Mesothelial cell of epicardium (in vitro differentiated cells): ENCODE measurements at places on chromosomes 1 and 21.

- DNase-seq: no peak
Measured at GRCh38 chr1:205775717-205776056, 405 bp upstream of the RAB29 start.

GRCh38 chr1:46394872-46395465, 852 bp downstream of the FAAH start:
- no peak for DNase-seq

DNA sequence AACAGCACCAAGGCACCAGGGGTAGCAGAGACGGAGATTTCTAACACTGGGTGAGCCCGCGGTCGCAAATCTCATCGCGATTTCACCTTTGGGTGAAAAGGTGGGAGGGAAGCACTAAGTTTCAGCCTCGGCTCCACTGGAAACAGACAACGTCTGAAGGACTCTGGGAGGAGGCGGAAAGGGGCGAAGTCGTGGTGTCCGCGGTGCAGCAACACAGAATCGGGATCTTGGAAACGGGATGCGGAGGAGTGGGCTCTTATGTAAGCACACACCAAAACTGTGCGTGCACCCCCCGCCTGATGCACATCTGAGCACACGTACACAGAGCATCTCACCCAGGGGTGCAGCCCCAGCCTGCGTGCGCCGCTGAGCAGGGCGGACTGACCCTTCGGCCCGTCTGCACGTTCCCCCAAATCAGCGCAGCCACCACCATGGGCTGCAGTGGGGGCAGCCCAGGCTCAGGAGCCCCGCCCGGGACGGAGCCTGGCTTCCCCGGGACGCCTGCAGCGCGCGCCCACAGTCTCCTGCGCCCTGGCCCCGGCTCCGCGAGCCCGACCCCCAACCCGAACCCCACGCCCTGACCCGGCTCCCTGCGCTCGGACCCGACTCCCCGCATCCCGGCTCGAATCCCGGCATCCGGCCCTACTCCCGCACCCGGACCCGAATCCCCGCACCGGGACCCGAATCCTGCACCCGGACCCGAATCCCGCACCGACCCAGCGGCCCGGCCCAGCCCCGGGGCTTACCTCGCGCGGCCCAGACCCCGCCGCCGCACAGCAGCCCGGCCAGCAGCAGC, 670 bp downstream of the CLSTN1 start:
- DNase-seq: no peak

- no peak for DNase-seq
Measured at GRCh38 chr1:169309178-169310166, 58.1 kb downstream of the NME7 start.

DNA sequence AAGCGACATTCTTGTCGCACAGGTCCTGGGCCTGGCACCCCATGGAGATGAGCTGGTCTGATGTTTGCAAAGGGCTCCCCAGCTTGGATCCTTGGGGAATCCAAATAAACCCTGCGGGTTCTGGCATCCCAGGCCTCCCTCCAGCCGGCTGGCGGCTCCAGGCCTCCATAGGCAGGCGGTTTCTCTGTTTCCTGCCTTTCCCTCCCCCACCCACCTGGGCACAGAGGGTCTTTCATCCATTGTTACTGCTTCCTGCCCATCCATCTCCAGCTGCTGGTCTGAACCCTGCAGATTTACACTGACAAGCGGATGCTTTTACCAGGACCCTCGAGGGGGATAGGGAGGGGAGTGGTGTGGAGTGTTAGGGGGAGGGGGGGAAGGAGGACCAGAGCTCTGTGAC, 39.1 kb upstream of the ID3 start:
- DNase-seq: no peak

GRCh38 chr1:230268371-230269170, 157.6 kb downstream of the PGBD5 start:
- DNase-seq: no peak
